ENCODE measurements at places on chromosomes 16 and 17.

GRCh38 chr17:8015957-8016631 lies 13.7 kb downstream of the GUCY2D start:
- peak; percentile 71 for ATAC-seq

DNA sequence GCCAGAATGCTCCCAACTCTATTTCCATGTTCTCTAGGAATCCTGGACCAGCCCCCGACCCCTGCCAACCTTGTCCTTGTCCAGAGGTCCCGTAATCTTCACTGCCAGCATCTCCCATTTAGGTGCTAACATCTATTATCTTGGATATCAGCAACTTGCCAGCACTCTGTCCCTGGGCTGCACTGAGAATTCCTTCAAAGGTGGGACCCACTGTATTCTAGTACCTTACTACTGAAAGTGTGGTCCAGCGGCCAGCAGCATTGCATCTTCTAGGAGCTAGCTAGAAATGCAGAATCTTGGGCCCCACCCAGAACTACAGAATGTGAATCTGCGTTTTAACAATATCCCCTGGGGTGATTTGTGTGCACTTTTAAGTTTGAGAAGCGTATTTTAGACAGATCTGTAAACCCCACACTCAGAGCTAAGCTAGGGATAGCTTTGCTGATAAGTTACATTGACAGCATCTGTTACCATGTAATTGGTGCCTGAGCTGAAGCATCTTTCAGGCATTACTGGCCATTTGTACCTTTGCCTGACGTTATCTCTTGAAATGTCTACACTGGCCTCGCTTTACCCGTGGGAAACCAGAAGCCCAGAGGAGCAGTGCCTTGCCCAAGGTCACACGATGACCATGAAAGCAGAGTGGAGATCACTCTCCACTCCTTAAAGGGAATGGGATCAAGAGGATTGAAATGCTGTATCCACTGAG lies 8.3 kb downstream of the ABAT start:
- ATAC-seq: no peak

- ATAC-seq: no peak
Observed at GRCh38 chr17:58335061-58335731, 6.6 kb upstream of the TSPOAP1 start.

- no peak for ATAC-seq
Observed at GRCh38 chr17:9874722-9875121, 30.3 kb downstream of the RCVRN start.

DNA sequence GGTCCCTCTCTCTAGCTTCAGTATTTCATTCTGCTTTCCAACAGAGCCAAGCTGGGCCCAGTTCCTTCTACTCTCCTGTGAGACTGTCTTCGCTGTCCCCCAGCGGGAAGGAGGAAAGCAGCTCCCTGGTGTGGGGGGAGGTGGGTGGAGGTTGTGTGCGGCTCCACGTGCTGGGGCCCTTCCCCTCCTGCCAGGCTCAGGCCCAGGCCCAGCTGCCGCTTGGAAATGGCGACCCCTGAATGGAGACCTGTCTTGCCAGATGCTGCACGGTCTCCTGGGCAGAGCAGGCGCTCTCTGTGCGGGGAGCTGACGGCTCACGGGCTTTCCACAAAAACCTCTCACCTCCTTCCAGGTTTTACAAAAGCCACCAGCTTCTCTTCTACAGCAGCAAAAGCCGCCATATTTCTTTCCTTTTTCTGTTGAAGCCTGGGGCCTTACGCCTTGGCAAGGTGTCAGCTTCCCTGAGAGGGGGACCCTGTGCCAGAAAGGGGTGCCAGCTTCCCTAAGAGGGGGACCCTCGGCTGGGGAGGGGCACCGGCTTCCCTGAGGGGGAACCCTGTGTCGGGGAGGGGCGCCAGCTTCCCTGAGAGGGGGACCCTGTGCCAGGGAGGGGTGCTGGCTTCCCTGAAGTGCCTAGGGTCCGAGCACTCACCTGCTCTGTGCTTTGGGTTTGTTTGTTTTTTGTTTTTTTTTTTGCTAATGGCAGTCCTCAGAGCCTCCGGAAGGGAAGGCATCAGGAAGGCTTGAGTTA lies 47.5 kb downstream of the ZNF778 start:
- ATAC-seq: no peak

DNA sequence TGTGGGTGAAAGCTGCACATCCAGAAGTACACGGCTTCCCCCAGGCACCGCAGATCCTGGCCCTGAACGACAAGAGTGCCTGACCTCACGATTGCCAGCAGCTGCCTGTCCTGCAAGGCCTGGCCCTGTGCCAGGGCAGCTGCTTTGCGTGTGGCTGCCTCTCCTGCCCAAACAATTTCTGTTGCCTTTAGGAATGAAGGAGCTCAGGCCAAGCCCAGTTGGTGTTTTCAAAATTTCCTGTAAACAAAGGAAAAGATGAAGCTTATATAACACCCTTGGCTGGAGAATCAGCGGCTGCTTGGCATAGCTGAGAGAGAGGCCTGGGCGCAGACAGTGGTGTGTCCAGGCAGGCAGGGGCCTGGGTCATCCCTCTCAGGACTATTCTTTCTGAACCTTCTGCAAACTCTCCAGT lies 11.7 kb upstream of the SLC47A2 start:
- peak; percentile 70 for ATAC-seq

GRCh38 chr17:41519501-41520224 lies 973 bp upstream of the KRT15 start:
- no peak for ATAC-seq

GRCh38 chr17:18187821-18188761 lies 4.5 kb downstream of the ALKBH5 start:
- peak; percentile 51 for ATAC-seq

GRCh38 chr17:37490638-37491614 lies 1.2 kb downstream of the DUSP14 start:
- ATAC-seq: peak; percentile 68

DNA sequence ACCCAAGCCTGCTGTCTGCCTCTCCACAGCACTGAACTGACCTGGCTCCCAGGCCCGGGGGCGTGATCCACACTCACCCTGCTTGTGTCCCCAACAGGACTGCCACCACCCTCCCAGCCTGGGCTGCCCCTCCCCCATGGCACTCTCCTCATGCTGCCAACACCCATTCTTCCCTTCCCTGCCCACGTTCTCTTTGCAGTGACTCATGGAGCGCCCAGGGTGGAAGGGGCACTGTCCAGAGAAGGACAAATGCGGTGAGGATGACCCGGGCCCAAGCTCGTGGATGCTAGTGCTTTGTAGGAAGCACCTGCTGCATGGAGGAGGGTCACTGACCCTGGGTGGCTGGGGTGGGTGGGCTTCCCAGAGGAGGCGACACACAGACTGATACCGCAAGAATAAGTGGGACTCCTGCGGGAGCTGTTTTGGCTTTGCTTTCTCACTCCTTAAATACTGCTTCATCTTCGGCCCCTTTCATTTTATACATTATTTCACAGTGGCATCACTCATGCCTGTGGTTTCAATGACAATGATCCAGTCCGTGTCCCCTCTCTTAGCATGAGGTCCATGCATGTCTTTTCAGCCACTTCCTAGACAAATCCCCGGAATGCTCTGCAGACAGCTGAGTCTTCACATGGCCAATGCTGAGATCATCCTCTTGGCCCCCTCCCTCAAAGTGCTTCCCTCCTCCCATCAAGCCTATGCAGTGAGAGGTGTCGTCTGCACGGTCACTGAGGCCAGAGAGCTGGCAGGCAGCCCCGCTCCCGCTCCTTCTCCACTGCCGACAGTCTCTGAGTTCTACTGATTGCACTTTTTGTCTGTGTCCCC lies 17.6 kb downstream of the CDK5R1 start:
- peak; percentile 40 for ATAC-seq

Data from SK-N-SH treated with all-trans-retinoic acid at 6 μM for 48 hours (cell line).